ENCODE measurements at places on chromosomes 4 and X.
A peak's percentile ranks its signal among the peaks of the same experiment; 100 is the strongest.

- no peak for DNase-seq
These were observed 145.5 kb upstream of the AFF2 start for GRCh38 chrX:148354916-148355315.

DNA sequence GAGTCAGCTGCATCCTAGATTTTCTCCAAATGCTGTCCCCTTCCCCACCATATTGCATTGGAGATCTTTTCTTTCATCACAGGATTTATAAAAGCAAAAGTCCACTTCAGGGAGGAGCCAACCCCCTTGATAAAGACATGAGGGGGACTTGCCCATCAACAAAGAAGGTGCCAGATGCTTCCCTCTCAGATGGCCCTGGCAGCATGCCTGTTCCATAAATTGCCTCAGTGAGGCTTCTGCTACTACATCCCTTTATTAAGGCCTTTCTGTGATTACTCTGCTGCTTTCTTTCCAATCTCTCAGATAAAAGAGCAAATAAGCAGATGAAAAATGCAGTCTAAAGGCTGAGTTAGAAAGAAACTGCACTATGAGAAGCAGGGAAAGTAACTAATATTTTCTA is 511.6 kb downstream of the PACRGL start:
- no peak for DNase-seq

- DNase-seq = no peak
These were observed 34.1 kb downstream of the MOB1B start for GRCh38 chr4:70936200-70936787.

DNA sequence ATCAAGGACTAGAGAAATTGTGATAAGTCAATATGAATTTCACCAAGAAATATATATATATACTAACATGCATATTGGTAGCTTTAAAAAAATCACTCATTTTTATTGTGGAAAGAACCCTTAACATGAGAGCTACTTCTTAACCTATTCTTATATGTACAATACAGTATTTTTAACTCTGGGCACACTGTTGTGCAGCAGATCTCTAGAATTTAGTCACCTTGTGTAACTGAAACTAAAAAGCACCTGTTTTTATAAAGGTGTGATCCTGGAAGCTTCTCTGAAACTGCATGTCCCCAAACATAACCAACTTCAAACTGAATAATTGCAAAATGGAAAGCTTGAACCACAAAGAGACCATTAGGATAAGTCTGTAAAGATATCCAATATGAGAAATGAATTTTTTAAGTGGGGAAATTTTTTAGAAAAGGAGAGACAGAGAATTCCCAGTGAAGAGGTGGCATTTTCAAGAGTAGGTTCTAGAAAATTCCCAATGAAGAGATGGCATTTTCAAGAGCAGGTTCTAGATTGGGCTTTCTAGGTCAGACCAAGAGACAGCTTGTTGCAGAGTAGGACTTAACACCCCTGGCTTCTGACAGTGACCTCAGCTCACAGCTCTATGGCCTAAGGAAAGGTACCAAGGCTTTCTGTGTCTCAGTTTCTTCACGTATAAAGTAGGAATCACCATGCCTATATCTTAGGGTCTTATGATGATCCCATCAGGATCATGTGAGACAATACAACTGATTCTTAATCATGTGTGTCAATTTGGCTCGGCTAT is 22.0 kb upstream of the PPARGC1A start:
- DNase-seq = no peak

DNA sequence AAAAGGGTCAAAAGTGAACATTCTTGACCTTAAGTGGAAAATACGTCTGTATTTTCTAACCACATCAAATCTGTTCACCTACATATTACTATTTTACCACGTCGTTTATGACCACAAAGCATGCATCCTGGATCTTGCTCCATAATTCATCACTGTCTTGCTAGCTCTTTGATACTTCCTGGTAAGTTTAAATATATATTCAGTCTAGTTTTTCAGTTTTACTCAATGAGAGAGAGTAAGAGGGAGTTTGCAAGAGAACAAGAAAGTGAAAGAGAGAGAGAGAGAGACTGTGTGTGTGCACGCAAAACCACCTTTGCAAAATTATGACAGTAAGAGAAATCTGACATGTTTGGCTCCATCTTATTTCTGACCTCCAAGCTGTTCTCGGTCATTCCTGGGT is 173.7 kb upstream of the GALNTL6 start:
- DNase-seq = no peak

GRCh38 chr4:149426461-149426860 is 389.2 kb downstream of the IQCM start:
- no peak for DNase-seq

DNA sequence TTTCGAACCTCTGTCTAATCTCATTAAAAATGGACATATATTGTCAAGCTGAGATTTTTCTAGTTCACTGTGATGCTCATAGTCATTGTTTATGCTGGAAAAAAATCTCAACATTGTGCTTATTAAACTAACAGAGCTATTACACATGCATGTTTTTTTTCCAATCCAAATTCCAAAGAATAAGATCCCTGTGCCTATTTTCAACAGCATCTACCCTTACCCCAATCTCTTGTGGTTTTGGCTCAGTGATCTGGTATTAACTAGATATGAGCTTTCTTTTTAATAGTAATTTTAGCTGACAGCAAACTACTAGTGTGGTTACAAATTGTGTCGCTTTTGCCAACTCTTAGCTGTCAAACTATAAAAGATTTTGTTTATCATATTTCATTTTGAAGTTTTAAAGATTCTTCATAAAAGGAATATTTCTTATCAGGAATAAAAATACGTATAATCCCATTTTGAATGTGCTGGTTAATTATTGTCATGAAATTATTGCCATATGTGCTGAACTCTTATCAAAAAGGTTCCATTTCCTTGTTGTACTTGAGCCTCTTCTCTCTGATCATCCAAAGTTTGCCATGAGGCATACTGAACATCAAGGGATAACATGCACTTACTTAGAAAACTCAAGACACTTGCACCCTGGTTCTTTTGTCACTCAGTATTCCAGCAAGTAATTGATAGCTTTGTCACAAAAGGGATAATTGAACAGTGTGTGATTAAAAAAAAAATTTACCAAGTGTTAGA is 241.2 kb downstream of the ARHGAP24 start:
- no peak for DNase-seq

DNA sequence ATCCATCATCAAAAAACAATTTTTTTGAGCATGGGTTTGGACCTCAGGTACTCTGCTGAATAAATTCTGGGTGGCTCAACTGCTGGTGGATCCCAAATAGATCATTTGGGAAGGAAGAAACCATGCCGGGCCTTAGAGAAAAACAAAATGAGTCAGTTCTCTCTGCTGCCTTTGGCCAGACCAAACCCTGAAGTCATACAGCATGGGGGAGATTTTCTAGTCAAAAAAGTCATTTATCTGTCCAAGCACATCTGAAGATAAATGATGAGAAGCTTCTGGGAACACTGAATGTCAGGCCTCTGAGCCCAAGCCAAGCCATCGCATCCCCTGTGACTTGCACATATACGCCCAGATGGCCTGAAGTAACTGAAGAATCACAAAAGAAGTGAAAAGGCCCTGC is 261.4 kb downstream of the DHX15 start:
- no peak for DNase-seq

DNA sequence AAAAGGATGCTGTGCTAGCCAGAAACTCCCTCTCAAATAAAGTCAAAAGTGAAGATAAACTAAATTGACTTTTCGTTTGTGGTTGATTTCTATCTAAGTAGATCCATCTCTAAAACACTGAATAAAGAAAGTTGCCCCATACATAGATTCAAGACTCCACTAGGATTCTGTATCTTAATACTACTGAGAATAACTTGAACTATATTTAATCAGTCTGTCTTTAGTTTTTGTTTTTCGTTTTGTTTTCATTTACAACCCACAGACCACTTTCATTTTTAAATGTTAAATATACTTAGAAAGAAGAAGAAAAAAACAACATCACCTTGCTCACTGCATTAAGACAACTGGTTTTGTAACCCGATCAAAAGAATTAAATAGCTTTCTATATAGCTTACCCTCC is 655.0 kb downstream of the RPA4 start:
- DNase-seq = no peak

DNA sequence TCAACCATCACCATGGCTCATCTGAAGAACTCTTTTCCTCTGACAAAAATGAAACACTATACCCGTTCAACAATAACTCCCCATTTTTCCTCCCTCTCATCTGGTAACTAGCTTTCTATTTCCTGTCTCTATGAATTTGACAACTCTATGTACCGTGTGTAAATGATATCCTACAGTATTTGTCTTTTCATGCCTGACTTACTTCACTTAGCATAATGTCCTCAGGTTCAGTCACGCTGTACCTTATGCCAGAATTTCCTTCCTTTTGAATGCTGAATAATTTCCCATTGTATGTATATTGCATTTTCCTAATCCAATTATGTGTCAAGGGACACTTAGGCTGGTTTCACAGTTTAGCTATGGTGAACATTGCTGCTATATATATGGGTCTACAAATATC is 18.2 kb downstream of the MAGEA9 start:
- DNase-seq = peak; percentile 35

DNA sequence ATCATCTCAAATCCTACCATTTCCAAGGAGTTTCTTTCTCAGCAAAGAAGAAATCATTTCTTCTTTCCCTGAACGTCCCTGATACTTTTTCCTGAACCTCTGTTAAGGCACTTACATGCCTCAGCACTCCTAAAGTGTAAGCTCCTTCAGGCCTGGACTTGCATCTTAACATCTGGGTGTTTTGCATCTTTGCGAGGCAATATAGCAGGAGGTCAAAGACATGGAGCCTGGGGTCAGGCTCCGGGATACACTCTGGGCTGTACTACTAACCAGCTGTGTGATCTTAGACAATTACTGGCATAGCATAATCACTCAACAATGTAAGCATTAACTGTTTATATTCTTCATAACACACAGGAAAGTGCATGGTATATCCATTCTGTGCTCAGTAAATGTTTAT is 275.5 kb upstream of the BOD1L1 start:
- DNase-seq = no peak

DNA sequence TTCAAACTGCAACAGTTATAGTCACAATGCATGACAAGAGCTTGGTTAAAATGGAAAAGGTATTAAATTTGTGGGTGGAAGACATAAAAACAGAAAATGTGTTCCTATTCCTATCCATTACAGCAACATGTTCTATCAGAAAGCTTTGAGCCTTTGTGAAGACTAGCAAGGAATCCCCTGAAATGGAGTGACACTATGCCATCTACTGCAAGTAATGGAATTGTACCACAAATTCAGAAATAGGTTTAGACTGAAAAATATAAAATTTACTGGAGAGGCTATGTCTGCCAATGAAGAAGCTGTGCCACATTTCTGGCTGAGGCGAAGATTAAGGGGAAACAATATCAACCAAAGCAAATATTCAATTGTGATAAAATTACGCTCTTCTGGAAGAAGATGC is 247.9 kb downstream of the ADAM29 start:
- DNase-seq = no peak

DNA sequence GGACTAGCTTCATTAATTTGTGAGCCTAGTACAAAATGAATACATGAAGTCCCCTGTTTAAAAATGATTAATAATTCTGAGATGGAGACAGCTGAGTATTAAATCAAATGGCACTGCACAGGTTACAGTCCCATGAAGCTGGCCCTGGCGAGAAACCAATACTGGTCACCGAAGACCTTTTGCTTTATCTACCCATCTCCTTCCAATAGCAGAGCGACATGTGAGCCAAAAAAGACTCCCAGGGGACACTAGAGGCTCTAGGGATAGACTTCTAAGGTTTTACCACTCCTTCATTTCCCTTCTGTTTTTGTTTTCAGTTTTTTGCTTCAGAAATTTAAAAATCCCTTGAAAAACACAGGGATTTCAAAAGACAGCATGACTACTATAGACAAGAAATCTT is 97.0 kb upstream of the CCSER1 start:
- no peak for DNase-seq

DNA sequence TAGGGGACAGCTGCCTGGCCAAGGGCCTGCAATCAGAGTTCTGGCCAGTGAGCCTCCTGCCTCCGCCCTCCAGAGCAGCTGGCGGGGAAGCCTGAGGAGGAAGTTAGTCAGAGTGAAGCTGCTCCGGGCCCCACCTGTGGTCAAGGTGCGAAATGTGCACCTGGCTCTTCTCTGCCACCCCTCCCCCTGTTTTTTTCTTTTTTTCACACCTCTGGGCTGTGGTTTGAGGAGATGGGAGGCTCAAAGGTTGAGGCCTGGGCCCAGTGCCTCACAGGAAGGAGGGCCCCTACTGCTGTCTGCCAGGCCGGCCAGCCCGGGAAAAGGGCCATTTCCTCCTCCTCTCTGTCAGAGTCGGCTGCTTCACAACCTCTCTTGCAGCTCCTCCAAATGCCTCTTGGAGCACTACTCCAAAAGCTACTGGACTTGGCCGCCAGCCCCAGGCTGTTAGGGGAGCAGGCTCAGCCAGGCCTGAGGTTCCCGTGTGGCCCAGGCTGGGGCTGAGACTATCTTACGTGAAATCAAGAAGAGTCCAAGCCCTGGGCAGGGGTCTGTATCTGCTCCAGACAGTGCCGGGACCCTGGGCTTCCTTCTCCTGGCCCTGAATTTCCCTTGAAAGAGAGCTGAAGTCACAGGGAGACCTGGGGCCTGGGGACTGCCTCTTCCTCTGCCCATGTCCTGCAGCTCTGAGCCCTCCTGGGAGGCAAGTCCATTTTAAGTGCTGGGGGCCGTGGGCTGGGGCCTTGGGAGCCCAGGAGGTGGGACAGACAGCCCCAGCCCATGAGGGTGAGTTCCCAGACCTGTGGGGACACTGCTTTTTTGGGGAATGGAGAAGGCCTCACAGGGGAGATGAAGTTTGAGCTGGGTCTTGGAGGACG is 4.5 kb upstream of the CXCR3 start:
- peak; percentile 28 for DNase-seq

DNA sequence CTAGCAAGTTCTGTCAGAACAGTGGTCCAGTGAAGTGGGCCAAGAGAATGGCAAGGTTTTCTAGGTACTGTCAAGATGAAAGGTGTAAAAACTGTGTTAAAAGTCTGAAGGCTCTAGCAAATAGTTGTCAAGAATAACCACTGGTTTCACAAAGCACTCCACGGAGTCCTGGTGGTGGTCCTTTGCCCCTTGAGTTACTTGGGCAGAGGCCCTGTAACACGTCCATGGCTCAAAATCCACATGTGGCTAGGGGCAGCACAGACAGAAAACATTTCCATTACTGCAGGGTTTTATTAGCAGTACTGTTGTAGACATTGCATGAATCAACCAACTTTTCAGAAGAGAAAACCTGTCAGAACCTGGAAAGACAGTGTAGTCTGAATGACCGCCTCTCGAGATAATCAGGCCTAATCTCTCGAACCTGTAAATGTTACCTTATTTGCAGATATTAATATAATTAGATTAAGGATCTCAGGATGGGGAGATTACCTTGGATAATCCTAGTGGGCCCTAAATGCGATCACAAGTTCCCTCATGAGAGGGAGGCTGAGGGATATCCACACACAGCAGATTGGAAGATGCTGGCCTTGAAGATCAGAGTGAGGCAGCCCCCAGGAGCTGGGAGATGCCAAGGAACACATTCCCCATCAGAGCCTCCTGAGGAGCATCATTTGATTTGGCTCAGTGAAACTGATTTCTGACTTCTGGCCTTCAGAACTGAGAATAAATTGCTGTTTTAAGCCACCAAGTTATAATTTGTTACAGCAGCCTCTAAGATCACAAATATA is 34.7 kb downstream of the ERVMER34-1 start:
- no peak for DNase-seq

- DNase-seq = no peak
These were observed 15.4 kb downstream of the FAM9C start for GRCh38 chrX:13028871-13029636.
